Natural killer cell (primary cell): ENCODE measurements at places on chromosomes 2 and 18. TPM values are rescaled to one million over a fixed set of nuclear protein-coding genes. Genes with fewer than 3 reads are reported as not detected.

The TNFAIP6 gene
- 0.83 TPM for total RNA-seq

DNA sequence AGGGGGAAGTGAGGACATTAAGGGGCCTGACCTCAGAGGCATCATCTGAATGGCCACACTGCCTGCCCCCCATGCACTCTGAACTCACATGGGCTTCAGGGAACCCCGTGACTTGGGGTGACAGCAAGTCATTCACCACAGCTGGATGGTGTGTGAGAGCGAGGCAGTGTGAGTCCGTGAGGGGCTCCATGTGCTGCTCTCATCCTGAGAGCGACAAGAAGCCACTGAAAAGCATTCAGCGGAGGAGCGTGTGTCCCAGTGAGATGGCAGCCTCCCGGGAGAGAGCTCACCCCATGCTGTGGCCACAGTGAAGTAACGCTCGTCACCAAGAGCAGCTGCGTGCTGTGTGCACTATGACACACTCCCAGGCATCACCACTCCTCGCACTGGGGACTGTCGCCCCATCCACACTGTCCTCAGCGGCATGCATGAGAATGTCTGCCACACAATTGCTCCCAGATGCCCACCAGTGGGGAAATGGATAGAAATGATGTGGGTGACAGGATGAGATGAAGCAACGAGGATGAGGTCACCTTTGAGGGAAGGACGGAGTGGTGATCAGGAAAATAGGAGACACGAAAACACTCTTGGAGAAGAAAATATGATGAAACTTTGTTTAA is 213.0 kb upstream of the RAB6C start:
- DNase-seq = no peak

DNA sequence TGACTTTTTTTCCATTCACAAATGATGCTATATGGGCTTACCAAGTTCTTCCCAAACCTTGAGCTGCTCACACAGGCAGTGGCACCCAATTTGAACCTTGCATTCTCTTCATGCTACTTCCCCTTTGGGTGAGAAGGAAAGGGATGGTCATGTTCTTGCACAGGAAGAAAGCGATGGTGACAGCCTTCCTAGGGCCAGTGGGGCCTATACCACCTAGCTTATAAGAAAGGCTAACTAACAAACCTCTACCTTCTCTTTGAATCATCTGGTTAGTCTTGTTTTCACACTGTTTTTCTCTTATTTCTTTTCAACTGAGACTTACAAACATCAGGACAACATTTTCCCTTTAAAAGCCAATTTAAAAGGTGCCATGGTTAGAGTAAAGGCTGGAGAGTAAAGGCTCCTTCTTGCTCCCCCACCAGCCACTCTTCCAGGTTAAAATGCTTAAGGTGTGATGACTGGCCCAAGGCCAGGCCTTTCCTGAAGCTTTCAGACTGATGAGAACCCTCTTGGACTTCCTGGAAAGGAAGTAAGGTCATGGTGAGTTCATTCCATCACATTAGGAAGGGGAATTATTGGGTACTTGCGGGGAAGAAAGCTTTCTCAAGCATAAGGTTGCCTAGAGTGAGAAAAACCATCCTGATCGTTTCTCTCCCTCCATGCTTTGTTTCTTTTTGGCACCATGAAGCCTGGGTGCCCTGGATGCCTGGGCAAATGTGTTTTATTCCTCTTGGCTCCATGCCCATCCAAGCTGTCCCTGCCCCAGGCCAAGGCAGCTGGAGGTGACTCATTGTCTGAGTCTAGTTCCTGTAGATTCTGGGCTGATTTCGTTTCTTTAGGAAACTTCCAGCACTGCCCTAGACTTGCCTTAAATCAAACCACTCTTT is 41.4 kb upstream of the ITGB6 start:
- no peak for DNase-seq

The SLC30A3 gene
- not detected for total RNA-seq

DNA sequence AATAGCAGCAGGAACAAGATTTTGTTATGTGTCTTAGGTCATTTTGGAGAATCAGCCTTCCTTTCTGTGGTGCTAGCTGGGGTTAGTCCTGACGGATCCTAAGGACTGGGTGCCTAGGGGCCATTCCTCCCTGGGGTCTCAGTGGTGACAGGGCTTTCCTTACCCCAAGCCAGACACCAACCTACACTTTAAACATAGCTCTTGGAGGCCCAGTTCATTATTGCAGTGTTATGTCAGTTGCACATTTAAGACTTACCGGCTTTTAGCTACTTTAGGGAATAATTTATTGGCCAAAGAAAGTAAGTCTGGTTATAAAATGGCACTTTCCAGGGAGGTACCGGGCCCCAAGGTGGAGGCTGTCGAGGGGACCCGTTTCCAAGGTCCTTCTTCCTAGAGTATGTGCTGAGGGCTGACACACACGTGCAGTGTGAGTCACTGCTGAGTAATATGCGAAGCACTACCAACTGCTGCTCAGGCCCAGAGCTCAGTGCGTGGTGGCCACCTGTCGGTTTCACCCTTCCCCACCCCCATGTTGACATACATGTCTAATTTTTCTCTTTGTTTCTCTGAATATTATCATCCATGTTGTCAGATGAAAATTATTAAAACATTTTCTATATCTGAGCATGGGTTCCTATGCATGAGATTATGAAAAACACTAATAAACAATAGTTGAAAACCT is 37.0 kb upstream of the GRHL1 start:
- no peak for DNase-seq

DNA sequence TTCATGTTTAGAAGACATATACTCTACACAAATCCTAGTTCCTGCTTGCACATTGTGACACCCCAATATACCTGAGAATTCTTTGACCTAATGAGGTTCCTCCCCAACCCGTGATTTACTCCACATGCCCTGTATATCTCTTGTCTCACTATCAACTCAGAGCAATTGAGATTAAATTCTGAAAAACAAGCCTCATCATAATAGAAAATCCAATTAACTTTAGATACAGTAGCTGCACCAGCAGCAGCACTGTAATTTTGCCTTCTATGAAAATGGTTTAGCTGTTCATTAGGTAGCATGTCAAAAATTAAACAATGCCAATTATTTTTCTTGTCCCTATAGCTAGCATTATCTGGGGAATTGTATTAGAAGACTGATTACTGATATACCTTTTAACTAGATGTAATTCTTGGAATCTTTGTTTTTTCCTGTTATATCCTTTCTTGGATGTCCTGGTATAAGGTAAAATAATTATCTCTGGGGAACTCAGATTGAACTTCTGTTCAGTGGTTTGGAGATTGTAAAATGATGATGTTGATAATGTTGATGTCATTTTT is 218.9 kb upstream of the TANK start:
- no peak for DNase-seq

DNA sequence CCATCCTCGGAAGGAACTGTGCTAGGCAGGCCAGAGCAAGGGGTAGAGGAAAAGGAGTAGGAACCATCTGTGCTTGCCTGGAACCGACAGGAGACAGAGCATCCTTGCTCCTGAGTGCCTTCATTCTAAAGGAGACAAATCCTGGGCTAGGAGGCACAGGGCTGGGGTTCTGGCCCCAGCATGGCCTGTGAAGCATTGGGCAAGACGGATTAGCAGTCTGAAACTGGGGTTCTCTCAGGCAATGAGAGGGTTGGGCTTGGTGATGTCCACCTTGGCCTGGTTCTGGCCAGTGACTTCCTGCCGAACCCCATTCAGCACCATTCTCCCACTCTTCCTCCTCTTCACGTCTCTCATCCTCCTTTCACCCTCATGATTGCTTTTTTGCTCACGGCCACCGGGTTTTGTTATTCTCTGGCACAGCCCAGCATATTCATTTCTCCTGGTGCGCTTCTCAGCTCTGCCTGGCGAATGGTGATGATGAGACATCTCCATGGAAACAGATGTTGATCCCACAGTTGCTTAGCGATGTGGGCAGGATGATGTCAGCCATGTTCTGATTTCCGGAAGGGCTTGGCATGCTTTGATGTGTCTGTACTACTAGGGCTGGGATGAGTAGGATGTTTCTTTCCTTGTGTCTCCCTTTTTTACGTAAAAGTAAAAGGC is 127.7 kb downstream of the CAPN13 start:
- DNase-seq = peak; percentile 16

DNA sequence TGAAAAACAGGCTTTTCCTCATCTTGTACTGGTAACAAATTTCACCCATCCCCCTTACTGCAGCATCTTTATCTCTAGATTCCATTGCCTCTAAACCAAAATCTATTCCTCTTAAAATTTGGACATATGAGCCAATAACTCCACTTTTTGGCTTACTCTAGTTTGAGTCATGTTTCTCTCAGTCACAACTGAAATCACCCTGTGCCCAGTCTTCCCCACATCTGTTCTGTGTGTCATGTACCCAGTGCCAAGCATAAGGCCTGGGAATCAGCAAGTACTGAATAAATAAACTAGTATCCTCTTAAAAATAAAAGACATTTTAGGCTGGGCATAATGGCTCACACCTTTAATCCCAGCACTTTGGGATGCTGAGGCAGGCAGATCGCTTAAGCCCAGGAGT is 20.8 kb upstream of the CHN1 start:
- DNase-seq = no peak

- no peak for DNase-seq
Measured at GRCh38 chr2:56630286-56630685, 446.5 kb downstream of the CCDC85A start.

DNA sequence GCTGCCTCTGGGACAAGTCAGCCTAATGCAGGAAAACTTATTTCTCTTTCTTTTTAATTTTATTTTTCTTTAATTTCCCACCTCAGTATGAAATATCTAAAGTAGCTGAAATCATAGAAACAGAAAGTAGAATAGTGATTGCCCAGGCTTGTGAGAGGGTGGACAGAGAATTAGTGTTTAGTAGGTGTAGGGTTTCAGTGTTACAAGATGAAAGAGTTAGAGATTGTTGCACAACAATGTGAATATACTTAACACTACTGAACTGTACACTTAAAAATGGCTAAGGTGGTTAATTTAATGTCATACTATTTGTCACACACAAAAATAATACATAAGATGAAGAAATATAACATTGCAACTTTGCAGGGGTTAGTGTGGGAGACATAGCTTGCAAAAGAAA is 80.8 kb downstream of the NAT8 start:
- DNase-seq = no peak

The TCF7L1 gene
- total RNA-seq = not detected

The PTPRN gene
- not detected for total RNA-seq

DNA sequence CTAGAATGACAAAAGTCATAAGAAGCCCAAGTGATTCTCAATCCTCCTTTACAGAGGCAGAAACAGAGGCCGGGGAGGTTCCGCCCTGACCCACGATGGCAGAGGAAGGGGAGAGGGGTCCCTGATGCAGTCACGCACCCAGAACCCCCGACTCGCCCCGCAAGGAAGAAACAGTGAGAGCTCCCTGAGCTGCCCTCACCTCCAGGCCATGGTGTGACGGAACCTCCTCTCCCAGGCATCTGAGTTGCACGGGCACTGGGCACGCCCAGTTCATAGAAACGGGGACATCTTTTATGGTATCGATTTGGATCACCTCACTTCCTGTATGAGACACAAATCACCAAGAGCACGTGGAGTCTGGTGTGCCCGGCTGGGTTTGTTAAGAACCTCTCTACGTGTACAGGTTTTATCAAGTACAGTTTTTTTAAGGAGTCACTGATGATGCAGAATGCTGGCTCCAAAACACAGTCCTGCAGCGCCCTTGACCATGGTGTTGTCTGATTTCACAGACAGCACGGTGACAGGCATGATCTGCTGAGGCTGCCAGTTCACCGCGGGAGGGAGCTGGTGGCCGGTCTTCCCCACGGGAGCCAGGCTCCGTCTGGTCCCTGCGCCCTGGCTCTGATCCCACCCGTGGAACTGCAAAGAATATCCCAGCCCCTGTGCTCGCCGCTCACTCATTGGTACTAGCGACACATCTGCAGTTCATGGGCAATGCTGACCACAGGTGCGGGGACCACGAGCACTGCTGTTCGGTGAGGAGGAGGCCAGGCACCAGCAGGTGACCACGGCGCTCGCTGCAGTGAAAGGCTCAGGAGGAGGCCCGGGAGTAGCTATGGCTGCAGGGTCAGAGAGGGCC is 35.6 kb downstream of the PXDN start:
- DNase-seq = no peak

DNA sequence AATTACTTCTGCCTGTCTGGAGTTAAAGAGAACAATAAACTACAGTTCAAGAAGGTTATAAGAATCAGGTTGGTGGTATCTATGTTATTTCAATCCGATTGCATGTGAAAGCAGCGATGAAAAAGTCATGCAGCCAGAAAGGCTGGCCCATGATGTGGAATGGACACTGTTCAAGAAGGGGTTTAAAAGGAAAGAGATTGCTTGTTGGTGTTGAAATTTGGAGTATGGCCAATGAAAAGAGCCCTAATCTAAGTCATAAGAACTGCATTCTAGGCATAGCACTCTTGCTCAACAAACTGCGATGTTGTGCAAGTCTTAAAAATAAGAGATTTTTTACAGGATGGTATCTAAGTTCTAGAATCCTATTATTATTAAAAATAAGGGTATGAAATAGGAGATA is 61.3 kb downstream of the EFEMP1 start:
- no peak for DNase-seq

DNA sequence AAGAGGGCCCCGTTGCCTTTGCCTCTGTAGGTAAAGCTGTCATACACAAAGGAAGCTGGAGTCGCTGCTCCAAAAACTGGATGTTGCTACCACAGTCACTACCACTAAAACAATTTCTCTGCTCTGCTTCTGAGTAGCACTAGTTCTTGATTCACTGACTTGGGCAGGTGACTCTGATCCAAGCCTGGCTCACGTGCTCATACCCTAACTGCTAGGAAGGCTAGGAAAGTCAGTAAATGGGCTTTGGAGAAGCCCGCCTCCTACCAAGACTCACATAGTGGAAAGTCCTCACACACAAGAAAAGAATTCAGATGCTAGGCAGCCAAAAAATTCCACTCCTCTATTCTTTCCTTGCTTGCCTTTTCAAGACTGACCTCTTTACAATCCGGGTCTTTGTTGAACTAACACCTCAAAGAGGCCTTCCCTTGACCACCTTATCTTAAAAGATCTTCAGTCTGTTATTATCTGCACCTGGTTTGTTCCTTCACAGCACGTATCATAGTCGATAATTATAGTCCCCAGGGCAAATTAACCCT is 11.4 kb upstream of the DYNC1I2 start:
- DNase-seq = no peak

- no peak for DNase-seq
Measured at GRCh38 chr2:100907832-100908231, 87.9 kb downstream of the NPAS2 start.

The SCYGR4 gene
- total RNA-seq = not detected

DNA sequence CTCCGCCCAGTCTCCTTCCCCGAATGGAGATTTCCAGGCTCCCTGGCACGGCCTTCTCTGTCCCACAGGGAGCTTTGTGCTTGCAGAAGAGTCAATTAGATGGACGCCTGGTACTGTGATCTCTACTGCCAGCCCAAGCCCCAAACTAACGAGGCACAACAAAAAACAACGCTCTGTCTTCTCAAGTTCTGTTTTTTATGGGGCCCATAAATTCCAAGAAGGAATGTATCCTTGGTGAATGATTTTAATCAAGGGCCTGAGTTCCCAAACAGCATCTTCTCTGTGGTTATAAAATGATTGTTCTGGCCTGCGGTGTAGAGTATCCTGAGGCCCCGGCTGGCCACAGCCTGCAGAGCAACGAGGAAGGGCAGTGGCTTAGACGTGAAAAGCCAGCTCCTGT is 219.5 kb downstream of the CLIP4 start:
- no peak for DNase-seq

The ANKRD53 gene
- total RNA-seq = 2.2 TPM
